Stimulated activated naive CD8-positive, alpha-beta T cell treated with anti-CD3 and anti-CD28 coated beads, Interleukin-15, Interleukin-2, amounts not matched to agents 100 U/mL and 50 U/mL, for 24 hours (primary cell): ENCODE measurements at places on chromosomes 1 and 21.

- DNase-seq = no peak
Observed at GRCh38 chr1:200959411-200959921, 64.0 kb downstream of the KIF21B start.

GRCh38 chr1:225474439-225474985 lies 46.7 kb upstream of the LBR start:
- DNase-seq = no peak

GRCh38 chr1:238660849-238661248 lies 725.5 kb upstream of the CHRM3 start:
- DNase-seq = no peak

- DNase-seq = no peak
Observed at GRCh38 chr21:33866826-33867225, 48.8 kb downstream of the ATP5PO start.

GRCh38 chr1:109923946-109924275 lies 13.3 kb downstream of the CSF1 start:
- DNase-seq = no peak
